Fibroblast of skin of scalp (primary cell): ENCODE measurements at places on chromosomes 7 and 10.
A peak's percentile ranks its signal among the peaks of the same experiment; 100 is the strongest.

DNA sequence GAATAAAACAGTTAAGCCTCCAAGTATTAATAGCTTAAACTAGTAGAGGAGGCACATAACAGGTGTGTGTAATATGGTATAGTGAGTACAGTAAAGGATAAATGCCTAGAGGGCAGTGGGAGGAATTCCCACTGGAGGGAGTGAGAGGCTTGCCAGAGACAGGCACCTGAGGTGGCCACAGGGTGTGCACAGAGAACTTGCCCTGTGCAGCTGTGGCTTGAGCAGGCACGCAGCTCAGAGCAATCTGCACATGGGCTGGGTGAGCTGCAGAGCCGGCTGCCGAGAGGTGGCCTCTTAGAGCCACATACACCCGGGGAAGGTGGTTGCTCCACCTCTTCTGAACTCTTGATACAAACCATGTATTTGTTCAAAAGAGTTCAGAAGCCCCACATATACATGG lies 237.1 kb downstream of the COBL start:
- no peak for DNase-seq

- peak; percentile 62 for DNase-seq
Measured at GRCh38 chr7:93835702-93836101, 54.9 kb downstream of the TFPI2 start.

DNA sequence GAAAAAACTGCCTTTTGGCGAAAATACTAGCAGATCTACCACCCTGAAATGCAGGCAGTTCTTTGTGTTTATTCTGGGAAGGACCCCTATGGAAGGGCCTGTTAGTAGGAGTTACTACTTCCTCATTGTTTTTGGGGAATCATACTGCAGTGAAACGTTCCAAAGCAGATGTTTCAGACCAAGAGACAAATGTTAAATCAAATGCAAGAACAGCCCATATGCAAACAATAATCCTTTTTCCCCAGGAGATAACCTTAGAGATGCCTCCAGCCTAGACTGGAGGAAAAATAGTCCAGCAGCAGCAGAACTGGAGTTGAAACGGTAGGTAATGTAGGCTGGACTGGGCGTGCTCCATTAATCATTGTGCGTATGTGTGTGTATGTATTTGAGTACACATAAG lies 65.9 kb upstream of the VWDE start:
- DNase-seq: no peak

DNA sequence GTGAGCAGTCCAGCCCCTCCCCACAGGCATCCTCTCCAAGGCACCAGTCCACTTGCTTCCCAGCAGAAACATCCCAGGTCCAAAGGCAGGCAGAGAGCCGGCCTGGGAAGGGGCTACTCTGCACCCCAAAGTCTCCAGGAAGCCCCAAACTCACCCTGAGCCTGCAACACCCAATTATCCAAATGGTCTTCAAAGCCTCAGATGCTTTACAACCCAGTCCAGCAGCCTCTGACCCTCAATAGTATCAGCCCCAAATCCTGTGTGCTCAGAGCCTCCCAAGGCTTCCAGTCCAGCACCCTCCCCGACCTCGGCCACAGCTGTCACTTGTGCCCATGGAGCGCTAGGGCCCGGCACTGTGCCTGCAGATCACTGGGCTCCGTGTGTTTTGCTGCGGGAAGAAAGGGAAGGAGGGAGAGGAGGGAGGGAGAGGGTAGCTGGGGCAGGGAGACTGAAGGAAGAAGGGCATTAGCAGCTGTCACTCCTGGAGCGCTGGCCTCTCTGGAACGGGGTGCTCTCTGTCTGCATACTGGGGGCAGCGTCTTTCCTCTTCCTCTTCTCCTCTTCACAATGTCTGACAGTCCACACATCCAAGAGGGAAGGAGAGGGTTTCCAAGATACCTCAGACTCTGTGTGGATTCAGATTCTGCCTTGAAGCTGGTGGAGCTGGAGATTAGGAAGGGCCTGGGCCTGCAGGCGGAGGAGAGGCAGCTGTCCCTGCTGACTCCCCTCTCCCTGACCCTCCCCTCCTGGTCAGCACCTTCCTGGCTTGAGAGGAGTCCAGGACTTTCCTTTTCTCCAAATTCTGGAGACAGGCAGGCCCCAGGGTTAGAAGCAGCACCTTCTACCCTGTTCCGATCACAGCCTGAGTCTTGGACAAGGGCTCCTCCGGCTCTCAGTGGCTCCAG lies 13.2 kb downstream of the CALML5 start:
- no peak for DNase-seq

DNA sequence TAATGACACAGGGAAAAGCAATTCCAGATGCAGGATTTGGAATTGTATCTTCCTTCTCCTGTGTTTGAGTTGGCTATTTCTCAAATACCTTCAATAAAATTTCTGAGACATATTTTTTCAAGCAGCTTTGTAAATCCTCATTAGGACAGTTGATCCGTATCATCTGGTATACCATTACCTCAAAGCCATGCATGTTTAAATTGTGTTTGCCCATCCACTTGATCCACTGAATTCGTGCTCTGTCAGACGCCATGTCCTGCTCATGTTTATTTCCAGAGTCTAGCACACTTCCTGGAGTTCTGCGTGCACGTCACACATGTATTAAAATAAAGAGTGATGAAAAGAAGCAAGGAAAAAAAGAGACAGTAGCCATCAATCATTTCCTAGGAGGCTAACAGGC lies 141.8 kb upstream of the CDC14C start:
- peak; percentile 0 for DNase-seq

- DNase-seq: no peak
Measured at GRCh38 chr10:5547931-5548660, 23.3 kb downstream of the CALML3 start.

DNA sequence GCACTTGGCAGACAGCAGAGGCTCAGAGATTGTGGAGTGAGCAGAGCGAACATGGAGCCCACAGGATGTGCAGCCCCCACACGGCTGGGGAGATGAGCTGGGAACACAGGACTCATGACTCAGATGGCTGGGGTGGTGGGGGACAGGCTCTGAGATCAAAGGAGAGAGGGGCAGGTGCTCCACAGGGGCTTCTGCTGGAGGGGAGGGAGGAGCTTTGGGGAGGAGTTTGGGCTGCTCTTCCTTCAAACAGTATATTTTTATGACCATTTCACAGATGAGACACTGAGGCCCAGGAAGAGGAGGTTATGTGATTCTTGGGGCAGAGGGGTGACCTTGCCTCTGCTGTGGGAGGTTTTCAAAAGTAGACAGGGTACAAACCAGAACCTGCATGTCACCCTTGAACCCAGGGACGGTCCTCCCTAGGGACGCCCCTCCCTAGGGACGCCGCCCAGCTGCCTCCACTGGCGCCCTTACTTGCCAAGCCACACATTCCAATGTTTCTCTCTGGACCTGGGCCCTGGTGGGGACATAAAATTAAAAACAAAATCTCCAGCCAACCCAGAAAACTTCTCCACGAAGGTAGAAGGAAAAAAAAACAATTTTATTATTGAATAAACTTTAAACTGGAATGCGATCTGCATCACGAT lies 981 bp upstream of the CRYGN start:
- DNase-seq: no peak

GRCh38 chr10:102673819-102674511 lies 29.7 kb downstream of the TRIM8 start:
- peak; percentile 77 for DNase-seq

DNA sequence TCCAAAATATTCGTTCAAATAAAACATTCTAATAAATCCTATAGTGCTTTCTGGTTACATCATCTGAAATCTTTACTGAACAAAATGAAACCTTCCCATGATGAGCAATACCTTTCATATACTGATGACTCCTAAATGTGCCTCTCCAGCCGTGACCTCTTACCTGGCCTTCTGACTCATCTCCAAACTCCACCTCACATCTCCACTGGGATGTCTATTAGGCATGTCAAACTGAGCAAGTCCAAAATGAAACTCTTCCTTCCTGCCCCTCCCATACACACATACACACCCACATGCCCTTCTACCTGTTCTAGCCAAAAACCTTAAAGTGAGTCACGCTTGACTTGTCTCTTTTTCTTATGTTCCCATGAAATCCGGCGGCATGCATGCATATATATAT lies 22.9 kb downstream of the GSAP start:
- DNase-seq: no peak

- no peak for DNase-seq
Measured at GRCh38 chr7:116167177-116167576, 43.2 kb upstream of the TES start.

DNA sequence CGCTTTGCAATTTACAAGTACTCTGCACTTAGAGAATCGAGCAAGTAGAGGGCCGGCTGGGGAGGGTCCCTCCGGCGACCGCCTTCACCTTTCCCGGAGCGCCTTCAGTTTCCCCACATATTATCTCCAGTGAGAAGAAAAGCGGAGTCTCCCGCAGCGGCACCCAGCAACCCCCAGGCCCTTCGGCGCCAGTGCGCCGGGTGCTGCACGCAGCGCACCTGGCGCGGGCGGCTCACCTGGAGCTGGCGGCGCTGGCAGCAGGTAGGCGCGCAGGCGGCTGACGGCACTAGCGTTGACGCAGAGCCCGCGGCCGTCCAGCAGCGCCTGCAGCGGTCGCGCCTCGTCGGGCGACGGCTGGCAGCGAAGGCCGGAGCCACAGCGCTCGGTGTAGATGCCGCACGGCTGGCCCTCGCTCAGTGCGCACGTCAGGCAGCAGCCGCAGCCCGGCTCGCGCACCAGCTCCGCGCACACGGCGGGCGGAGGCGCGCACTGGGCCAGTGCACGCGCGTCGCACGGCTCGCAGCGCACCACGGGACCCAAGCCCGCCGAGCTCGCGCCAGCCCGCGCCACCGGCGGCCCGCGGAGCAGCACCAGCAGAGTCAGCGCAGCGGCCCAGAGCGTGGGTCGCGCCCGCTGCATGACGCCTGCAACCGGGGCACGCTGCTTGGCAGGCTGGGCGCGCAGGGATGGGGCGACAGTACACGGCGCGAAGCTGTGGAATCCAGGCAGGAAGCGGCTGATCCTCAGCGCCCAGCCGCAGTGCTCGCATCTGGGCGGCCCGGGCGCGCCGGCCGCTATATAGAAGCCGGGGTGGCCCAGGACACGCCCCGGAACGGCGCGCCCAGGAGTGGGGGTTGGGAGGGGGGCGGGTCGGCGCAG lies at the start of gene IGFBP3:
Gene IGFBP3, minus strand, starts transcription at position 771 of the 879 bp plus-strand sequence. Its CDS starts 132 bp downstream, at position 639.
- peak; percentile 78 for DNase-seq

DNA sequence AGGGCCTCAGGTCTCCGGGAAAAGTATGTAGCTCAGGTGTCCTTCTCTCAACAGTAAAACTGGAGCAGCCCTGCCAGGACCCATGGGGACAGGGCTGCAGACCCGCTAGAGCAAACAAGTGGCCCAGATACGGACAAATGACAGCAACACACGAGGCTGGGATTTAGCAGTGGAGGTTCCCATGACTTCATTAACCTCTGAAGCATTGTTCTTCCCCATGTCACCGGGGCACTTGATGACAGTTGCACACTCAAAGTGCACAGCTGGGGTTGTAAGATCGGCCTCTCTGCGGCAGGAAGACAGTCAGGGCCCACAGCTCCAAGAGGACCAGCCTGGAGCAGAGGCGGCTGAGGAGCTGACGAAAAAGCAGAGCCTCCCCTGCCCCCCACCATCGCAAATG lies 12.5 kb upstream of the PODXL start:
- no peak for DNase-seq

GRCh38 chr10:62919776-62920175 lies 103.6 kb upstream of the EGR2 start:
- DNase-seq: peak; percentile 10

DNA sequence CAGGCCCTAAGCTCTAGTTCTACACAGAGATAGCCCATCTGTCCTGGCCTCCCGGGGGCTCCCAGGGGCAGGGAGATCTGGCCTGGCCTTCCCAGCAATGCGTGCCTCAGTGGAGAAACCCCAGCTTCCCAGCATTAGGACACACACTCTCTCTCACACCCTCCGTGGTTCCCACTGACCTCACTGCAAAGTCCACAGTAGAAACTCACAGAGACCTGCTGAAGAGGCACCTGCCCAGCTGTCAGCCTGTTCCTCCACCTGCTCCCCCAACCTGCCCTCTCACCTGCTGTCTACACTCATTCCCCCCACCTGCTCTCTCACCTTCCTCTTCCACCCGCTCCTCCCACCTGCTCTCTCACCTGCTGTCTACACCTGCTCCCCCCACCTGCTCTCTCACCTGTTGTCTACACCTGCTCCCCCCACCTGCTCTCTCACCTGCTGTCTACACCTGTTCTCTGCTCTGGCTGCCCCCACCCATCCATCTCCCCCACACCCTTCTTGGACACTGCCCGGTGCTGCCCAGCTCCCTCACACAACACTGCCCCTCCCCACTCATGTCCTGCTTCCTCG lies 21.1 kb upstream of the PFKP start:
- no peak for DNase-seq

- DNase-seq: no peak
Measured at GRCh38 chr10:23094786-23095403, 484 bp upstream of the MSRB2 start.

DNA sequence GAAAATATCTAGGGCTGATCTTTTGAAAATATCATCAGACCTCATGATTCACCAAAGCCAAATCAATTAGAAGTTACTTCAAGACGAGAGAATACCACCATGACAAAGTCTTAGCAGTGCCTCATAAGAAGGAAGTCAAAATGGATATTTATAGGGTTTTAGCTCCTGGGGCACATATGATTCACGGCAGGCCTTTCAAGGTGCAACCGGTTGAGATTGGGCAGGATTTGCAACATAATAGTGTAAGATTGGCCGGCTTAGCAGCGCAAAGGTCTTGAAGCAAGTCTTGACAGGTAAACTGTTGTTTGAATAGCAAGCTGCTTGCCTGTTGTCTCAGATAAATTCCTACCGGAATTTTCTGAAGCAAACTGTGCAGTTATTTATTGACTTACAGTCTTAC lies 17.5 kb downstream of the ADRB1 start:
- no peak for DNase-seq

- DNase-seq: no peak
Measured at GRCh38 chr7:82359426-82359825, 84.2 kb downstream of the CACNA2D1 start.

GRCh38 chr10:74882427-74882826 lies 56.0 kb downstream of the KAT6B start:
- no peak for DNase-seq

DNA sequence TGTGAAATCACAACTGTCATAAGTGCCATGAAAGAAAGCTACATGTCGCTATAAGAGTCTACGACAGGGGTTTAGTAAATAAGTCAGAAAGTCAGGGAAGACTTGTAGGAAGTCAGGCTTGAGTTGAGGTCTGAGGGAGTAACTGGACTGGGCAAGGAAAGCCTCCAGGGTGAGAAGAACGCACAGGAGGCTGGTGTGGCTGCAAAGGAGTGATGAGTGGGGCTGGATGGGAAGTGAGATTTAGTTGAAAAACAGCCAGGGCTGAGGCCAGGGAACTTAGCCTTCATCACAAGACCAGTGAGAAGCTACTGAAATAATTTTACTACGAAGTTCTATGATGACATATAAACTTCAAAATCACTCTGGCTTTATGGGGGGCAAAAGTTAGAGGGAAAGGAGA lies 763.7 kb upstream of the PHF14 start:
- no peak for DNase-seq

DNA sequence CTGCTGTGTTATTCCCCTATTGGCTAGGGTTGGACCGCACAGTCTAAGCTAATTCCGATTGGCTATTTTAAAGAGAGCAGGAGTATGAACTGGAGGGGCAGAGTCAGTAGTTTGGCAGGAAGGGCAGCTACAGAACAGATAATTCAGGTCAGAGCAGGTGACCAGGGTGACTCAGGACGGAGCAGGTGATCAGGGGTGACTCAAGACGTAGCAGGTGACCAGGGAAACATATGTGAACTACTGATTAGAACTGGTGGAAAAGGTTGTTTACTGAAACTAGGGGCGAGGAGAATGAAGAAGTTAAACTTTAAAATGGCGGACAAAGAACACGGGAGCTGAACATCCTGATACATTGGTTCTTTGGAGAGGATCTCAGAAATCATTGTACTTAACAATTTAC lies 102.3 kb downstream of the CCDC7 start:
- DNase-seq: no peak

- DNase-seq: no peak
Measured at GRCh38 chr10:75091146-75091545, 20.3 kb upstream of the SAMD8 start.
